Renal cortical epithelial cell (primary cell): ENCODE measurements at places on chromosomes 5 and 9. TPM values are rescaled to one million over a fixed set of nuclear protein-coding genes. Genes with fewer than 3 reads are reported as not detected.
A peak's percentile ranks its signal among the peaks of the same experiment; 100 is the strongest.

DNA sequence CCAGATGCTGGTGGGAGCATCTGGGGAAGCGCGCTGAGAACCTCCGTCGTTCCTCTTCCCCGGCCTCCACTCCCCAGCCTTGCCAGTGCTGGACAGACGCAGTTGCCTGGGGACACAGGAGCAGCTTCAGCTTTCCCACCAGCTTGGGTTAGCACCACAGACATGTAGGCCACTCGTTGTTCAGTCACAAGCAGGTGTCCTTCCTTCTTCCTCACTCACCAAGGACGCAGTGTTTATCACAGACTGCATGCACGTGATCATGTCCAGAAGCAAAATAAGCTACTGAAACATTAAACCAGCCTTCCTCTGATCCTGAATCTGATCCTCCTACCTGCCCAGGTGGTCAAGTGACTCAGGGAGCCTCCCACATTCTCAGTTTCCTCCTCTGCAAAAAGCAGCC lies 232.9 kb downstream of the SYK start:
- no peak for DNase-seq

DNA sequence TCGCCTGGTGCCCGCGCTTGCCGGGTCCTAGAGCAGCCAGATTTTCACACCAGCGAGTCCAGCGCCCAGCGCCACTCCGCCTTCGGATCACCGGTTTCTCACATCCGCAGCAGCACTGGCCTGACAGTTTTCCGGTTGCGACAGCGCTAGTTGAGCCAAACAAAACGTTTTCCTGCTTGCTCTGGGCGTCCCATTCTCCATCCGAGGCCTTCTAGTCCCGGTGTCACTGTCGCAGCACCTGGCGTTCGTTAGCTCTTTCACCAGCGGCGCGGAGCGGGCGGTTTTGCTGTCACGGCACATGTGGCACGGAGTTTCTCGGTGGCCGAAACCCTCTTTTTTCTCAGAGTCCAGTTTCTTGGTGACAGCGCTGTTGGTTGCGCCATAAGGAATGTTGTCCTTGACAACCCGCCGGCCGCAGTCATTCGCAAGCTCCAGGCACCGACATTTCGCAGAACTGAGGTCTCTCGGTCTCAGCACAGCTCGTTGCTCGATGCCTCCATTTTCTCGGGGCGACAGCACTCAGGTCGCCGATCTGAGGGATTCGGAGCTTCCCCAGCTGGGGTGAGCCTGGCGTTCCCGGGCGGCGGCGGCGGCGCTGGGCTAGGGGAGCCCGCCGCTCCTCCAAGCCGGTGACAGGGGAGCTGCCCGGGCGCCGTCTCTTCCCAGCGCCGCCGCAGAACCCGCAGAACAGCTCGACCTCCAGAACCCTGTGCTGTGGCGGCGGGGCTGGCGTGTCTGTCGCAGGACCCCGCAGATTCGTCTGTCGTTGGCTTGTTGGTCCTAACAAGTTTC lies 47.8 kb downstream of the ANXA2R start:
- peak; percentile 78 for DNase-seq

Gene DRD1
- total RNA-seq, result not detected in 2 replicates

DNA sequence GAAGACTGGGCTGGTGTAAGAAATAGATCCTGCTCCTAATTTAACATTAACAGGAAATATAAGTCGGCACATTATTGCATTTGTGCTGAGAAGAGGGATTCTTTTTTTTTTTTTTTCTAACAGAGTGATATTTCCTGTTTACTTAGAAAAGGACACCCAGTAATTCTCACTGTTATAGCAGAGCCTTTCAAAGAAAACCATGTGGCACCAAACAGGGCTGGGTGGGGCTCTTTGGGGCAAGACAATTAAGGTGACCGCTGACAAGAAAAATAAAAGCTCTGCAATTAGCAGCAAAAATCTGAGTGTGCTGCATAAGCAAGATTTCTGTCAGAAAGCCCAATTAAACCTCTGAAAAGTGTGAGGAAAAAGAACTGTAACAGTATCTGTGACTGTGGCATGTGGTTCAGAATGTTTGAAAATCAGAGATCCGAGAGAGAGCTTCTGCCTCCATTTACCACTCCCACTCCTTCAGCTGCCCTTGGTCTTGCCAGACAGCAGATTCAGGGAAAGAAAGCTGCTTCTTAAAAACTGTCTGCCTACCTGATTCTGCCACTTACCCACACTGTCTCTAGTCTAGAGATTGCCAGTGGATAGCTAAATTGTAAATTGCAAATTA lies 77.1 kb upstream of the IQGAP2 start:
- DNase-seq, result no peak

DNA sequence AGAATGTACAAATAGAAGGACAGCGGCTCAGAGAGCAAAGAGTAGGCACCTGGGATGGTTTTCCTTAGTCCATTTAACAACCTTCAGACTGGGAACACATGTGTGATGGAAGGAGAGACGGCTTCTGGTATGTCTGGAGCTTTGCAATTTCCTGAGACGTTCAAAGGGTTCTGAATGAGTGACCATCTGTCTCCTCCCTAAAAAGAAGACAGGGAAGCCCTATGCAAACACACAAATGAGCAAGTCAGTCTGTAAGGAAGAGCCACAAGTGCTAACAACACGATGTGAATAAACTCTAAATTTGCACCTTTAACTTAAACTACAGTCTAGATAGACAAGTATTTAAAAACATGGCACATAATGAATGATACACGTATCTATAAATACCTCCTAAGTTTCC lies 391.0 kb downstream of the ICE1 start:
- DNase-seq, result no peak

Gene CD274
- 9.8 and 20.7 TPM in 2 replicates for total RNA-seq

GRCh38 chr5:143274952-143275351 lies 128.5 kb downstream of the NR3C1 start:
- DNase-seq, result no peak

DNA sequence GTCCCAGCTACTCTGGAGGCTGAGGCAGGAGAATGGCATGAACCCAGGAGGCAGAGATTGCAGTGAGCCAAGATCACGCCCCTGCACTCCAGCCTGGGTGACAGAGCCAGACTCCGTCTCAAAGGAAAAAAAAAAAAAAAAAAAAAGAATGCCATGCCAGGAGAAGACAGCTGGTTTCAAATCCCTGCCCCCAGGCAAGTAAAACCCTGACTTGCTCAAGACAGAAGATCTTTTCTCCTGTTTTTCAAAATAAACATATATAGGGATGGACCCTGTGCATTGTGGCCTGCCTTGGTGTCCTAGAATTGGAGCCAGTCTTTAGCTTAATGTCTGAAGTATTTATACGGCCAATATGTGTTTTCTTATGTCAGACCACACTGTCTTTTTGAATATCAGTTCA lies 177.1 kb downstream of the NR3C1 start:
- no peak for DNase-seq

- peak; percentile 28 for DNase-seq
These were observed 392.0 kb downstream of the NR2F1-AS1 start for GRCh38 chr5:93188876-93189485.

DNA sequence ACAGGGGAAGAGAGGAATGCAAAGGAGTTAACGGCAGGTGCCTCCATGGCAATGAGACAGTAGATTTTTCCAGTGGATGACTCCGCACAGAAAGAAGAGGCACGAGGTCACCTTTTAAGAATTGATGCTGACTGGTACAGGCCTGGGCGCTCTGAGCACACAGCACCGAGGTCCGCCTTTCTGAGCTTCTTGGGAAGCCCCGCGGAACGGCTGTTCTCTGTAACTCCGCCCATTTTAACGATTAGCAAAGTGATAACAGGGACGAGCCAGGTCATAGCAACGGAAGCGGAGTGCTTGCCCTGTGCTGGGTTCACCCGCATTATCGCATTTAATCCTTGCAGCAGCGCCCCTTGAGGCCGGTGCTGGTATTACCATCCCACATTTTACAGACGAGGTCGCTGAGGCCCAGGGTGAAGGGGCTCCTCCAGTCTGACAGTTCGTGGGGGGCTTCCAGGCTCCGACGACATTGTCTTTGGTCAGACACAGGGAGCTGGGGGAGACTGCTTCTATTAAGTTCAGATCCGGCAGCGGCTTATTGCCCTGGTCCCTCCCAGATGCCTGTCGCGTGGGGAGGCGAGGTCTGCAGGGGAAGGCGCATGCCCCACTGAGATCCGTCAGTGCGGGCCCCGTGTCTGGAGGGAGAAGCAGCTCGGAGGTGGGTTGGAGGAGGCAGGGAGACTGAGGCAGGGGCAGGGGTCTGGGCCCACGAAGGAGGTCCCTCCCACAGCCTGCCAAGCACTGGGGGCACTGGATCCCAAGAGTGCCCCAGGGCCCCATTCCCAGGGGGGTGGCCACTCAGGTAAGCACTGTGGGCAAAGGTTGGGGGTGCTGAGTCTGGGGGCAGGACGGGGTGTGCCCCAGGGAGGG lies 22.3 kb upstream of the HMCN2 start:
- peak; percentile 22 for DNase-seq

DNA sequence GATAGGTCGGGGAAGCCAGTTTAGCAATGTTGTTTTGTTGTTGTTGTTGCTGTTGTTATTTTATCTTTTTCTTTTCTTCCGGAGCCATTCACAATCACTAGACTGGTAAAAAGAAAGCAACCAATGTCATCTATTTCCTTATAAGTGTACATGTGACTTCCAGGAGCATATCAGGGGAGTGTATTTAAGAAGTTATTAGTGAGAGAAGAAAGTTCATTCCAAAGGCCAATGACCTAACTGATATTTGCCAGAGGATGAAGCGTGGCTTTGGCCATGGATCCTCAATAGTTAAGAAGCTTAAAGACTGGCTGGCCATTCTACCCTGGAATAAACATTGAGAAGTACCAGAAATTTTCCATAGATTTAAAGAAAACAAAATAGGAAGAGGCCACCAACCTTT lies 341.4 kb upstream of the RFX3 start:
- no peak for DNase-seq

- no peak for DNase-seq
These were observed 213.4 kb downstream of the PALM2AKAP2 start for GRCh38 chr9:109993250-109993978.

GRCh38 chr9:92607773-92608172 lies 62.2 kb downstream of the IPPK start:
- no peak for DNase-seq

Gene ADRB2
- total RNA-seq, result 2.7 and 7.6 TPM in 2 replicates

DNA sequence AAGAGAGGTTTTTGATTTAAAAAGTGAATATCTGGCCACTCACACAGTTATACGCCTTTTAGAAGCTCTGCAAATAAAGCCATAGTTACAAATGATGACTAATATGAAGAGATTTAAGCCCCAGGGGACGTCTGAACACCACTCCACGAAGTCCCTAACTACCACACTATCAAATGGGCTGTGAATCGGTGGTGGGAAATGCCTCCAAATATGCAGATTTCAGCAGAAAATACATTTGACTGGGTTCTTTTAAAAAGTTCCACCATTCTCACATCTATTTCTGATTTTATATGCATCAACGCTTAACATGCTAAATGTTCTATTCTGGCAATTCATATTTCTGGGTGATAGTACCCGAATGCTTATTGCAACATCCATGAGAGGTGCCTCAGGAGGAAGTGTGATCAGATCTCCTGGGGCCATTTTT lies 22.5 kb downstream of the TICAM2 start:
- no peak for DNase-seq

Gene TAF1L
- total RNA-seq, result under 0.01 TPM in 1 of 2 replicates, not detected in the other

Gene PAEP
- total RNA-seq, result not detected in 2 replicates

Gene PHPT1
- total RNA-seq, result 81.7 and 82.1 TPM in 2 replicates
